ENCODE measurements at places on chromosomes 5 and 9. TPM values are rescaled to one million over a fixed set of nuclear protein-coding genes. Genes with fewer than 3 reads are reported as not detected.

Gene FAM221B
- not detected for total RNA-seq

DNA sequence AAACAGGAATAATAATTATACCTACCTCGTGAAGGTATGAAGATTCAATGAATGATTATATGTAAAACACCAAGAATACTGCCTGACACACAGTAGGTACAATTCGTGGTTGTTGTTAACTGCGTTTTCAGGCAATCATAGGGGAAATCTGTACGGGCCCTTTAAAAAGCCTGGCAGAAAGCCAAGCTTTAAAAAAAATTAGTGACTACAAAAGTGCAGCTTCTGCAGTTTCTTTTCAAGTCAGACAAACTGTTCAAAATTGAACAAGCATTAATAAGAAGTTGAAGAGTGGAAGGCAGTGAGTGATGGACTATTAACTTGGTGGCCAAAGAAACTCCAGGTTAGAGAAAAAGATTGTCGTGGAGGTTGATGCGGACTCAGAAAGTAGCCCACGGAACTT lies 85.9 kb upstream of the TRIO start:
- H3K36me3 ChIP-seq: no peaks in the 10 kb centered on the region
- H3K27ac ChIP-seq: no peak overlapping the region
- H3K27me3 ChIP-seq: no peaks in the 10 kb centered on the region
- H3K4me1 ChIP-seq: no peaks in the 10 kb centered on the region
- no peak for DNase-seq

Gene NUTM2F
- not detected for total RNA-seq

DNA sequence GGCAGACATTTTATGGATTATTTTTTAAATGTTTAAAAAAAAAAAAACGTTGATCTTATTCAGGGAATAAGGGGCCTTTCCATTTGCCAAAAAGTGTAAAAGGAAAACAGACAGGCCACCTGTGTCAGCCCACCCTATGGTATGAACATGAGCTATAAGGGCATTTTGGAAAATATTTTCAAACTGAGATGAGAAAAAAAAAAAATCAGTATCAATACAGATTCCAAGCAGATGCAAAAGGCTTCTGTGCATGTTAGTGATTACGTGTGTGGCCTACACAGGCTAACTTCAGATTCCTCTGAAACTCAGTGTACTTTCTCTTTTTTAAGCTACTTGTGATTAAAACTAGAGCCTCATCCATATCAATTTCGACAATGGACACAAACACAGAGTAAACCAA lies 189.9 kb downstream of the BNC2 start:
- no peaks in the 10 kb centered on the region for H3K4me1 ChIP-seq
- no peak for DNase-seq
- H3K36me3 ChIP-seq: no peaks in the 10 kb centered on the region

Gene CD72
- total RNA-seq: 95.7 TPM

DNA sequence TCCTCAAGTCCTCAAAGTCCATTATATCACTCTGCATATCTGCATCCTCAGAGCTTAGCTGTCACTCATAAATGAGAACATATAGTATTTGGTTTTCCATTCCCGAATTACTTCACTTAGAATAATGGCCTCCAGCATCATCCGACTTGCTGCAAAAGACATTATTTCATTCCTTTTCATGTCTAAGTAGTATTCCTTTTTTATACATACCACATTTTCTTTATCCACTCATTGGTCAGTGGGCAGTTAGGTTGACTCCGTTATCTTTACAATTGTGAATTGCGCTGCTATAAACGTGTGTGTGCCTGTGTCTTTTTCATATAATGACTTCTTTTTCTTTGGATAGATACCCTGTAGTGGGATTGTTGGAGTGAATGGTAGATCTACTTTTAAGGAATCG lies 117.2 kb downstream of the OR2K2 start:
- H3K27ac ChIP-seq: no peak overlapping the region
- no peaks in the 10 kb centered on the region for H3K36me3 ChIP-seq
- H3K27me3 ChIP-seq: no peaks in the 10 kb centered on the region
- no peak overlapping the region for H3K4me3 ChIP-seq
- no peaks in the 10 kb centered on the region for H3K4me1 ChIP-seq

GRCh38 chr5:158502686-158503085 lies 597.0 kb downstream of the EBF1 start:
- DNase-seq: no peak
- H3K4me1 ChIP-seq: no peaks in the 10 kb centered on the region
- no peaks in the 10 kb centered on the region for H3K27me3 ChIP-seq
- H3K36me3 ChIP-seq: no peaks in the 10 kb centered on the region
- no peak overlapping the region for H3K4me3 ChIP-seq

Gene PBX3
- total RNA-seq: 36.3 TPM

Gene ITGA1
- total RNA-seq: 505 TPM

Gene SIGMAR1
- total RNA-seq: 26.8 TPM

DNA sequence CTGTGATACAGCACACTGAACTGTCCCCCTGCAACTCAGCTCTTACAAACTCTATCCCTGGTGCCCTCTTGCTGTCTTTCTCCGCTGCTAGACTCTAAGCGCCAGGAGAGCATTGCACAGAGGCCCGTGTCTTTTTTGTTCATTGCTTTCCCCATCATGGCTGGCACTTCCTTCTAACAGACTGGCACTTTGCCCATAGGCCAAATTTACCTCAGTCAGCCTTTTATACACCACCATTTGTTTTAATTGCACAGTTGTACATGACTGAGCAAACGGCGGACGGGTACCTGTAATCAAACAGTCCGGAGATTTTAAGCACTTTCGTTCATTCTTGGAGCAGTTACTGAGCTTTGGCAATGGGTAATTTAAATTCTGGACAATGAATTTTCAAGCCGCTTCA lies 102.2 kb upstream of the CLINT1 start:
- no peak overlapping the region for H3K27ac ChIP-seq
- no peaks in the 10 kb centered on the region for H3K36me3 ChIP-seq
- H3K4me3 ChIP-seq: no peak overlapping the region

- H3K4me3 ChIP-seq: no peak overlapping the region
- no peaks in the 10 kb centered on the region for H3K36me3 ChIP-seq
- DNase-seq: no peak
Measured at GRCh38 chr9:97905228-97905627, 17.1 kb downstream of the TRMO start.

DNA sequence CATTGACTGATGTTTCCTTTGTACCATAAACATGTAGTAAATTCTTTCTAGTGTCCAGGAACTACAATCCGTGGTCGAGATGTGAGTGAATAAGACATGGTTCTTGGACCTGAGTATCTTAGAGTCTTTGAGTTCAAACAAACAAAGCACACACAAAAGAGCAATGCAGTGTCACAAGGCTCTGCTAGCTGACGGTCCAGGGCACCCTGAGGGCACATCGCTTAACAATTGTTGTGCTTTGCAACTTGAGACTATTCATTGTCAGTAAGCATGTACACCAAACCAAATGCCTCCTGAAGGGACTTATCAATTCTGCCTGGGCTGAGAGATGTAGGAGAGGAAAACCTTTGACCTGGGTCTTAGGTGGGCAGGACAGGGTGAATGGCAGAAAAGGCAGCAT lies 84.8 kb downstream of the CAMK4 start:
- DNase-seq: no peak
- H3K4me3 ChIP-seq: no peak overlapping the region
- no peaks in the 10 kb centered on the region for H3K36me3 ChIP-seq
- H3K27me3 ChIP-seq: no peaks in the 10 kb centered on the region

Gene ADRB2
- total RNA-seq: 21.7 TPM

GRCh38 chr5:86983208-86983607 lies 284.5 kb upstream of the RASA1 start:
- H3K27me3 ChIP-seq: no peaks in the 10 kb centered on the region
- H3K4me3 ChIP-seq: no peak overlapping the region
- no peak for DNase-seq
- H3K4me1 ChIP-seq: no peaks in the 10 kb centered on the region
- H3K36me3 ChIP-seq: no peaks in the 10 kb centered on the region

DNA sequence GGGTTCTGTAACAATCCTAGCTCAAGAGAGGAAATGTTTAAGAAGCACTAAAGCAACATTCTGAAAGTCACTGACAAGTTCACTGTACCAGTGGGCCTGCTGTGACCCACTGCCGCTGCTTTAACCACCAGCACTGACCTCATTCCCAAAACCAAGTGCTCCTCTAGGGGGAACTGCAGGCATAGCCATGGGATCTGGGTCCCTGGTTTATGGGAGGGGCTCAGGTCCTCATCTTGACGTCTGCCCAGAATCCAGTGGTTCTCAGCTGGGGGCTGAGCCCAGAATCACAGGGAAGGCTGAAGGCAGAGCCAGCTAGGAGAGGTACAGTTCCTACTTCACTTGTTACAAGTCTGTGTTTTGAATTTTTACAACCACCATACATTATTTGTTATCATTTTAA lies 36.1 kb upstream of the SLC2A8 start:
- no peaks in the 10 kb centered on the region for H3K36me3 ChIP-seq
- H3K4me1 ChIP-seq: peaks cover 4% of the 10 kb centered on the region
- H3K27me3 ChIP-seq: no peaks in the 10 kb centered on the region
- no peak overlapping the region for H3K4me3 ChIP-seq

Gene ADGRV1
- 0.28 TPM for total RNA-seq

GRCh38 chr5:160376416-160376815 lies 6.0 kb upstream of the C1QTNF2 start:
- DNase-seq: no peak
- H3K27ac ChIP-seq: no peak overlapping the region
- H3K4me3 ChIP-seq: no peak overlapping the region
- H3K4me1 ChIP-seq: no peaks in the 10 kb centered on the region
- H3K27me3 ChIP-seq: no peaks in the 10 kb centered on the region

Gene GPX8
- 3.9 TPM for total RNA-seq

- H3K36me3 ChIP-seq: no peaks in the 10 kb centered on the region
- H3K27me3 ChIP-seq: no peaks in the 10 kb centered on the region
- no peak for DNase-seq
- no peak overlapping the region for H3K27ac ChIP-seq
Measured at GRCh38 chr5:132024789-132025402, 13.4 kb upstream of the ACSL6 start.

DNA sequence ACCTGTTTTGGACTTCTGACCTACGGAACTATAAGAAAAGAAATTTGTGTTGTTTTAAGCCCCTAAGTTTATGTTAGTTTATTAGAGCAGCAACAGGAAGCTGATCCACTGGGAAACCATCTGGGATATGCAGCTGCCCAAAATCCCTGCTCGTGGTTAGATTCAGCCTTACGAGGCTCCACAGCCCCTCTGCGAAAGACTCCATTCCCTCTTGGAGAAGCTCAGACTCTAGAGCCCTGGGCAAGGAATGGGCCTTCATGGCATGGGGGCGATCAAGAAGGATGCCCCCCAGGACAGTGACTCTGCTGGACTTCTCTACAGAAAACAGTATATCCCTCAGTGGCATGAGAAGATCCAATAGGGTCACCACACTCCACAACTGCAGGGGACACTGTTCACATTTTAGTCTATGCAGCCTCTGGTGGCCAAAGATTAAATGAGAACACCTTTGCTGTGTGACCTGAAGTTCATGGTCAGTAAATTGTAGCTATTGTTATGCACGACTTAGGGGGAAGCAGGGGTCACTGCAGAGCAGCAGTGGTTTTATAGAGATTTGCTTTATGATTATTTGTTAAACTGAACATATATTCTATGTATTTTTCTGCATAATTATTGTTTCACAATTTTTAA lies 21.1 kb downstream of the IRF1 start:
- peak overlapping the region; percentile 85 for H3K27ac ChIP-seq
- peak; percentile 53 for DNase-seq
- H3K36me3 ChIP-seq: peaks cover 6% of the 10 kb centered on the region
- peaks cover 100% of the 10 kb centered on the region for H3K4me1 ChIP-seq

Gene FOXD4L6
- total RNA-seq: not detected

Gene MAP1B
- 5.7 TPM for total RNA-seq

DNA sequence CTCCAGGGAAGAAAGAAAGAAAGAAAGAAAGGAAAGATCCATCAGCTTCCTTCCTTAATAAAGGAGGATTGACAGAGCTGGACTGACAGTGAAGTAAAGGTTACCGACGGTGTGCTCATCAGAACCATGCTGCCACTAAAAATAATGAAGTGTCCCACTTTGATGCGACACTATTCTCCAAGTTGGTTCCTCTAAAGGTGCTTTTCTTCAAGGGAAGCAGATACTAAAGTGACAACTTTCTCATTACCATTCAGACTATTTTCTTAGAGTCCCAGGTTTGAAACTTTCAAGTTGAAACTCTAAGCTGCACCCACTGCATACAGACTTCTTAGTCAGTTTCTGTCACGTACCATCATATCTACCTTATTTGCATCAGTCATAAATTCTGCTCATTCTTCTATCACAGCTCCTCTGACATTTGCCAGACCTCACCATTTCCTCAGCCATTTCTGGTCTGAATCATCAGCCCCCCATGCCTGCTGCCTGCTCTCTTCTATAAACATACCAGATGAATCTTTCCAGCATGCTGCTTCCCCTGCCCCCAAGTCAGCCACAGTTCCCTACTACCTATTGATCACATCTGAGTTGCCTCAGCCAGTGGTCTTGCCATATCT lies 177.6 kb downstream of the DEPDC1B start:
- no peak for DNase-seq
- H3K36me3 ChIP-seq: no peaks in the 10 kb centered on the region
- H3K27ac ChIP-seq: peak overlapping the region; percentile 64
- peak overlapping the region; percentile 17 for H3K4me3 ChIP-seq
- H3K27me3 ChIP-seq: no peaks in the 10 kb centered on the region

Gene SHROOM1
- 5.9 TPM for total RNA-seq

Gene PCDHB12
- 2.2 TPM for total RNA-seq

Data from spleen (tissue), 13 donors.